NT2/D1 (cell line): ENCODE measurements at places on chromosomes 2 and 18.

- no peak for DNase-seq
These were observed 9.7 kb downstream of the KIDINS220 start for GRCh38 chr2:8827729-8828128.

DNA sequence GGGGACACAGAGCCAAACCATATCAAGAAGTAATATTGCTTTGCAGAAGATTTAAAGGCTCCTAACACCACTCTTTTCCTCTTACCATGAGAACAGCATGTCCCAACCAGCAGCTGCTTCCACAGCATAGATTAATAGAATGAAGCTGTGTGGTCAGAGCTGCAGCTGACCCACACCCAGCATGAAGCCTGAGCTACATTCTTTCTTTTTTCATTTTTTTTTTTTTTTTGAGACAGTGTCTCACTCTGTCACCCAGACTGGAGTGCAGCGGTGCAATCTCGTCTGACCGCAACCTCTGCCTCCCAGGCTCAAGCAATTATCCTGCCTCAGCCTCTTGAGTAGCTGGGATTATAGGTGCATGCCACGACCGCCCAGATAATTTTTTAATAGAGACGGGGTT, 289.8 kb downstream of the RAD51AP2 start:
- no peak for DNase-seq

DNA sequence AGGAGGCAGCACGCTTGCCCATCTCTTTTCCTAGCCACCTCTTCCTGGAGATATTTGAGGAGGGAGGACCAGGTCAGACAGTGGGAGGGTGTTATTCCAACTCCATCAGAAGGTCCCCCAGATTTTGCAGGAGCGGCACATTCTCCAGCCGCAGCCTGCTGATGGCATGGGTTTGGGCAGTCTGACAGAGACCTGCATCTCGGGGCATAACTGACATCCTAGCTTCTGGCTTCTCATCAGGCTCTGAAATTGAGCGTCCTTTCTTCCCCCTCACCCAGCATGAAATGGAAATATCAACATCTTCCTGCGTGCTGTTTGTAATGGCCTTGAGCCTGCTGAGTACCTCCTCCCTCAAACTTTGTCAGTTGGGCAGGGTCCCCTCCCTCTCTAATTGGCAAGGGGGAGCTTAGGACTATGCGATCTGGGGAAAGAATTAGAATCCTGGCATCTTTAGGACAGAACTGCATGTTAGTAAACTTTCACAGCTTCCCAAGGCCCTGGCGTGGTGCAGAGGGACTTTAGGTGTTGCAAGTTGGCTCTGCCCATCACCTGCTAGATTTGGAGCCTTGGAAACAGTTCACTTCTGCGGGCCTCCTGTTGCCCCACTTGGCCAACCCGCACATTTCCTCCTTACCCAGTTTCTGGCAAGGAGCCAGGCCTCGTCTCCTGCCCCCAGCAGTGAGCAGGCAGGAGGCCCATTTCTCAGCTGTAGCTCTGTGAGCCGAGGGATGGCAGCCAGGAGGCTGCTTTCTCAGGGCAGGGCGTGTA, 2.2 kb downstream of the ITM2C start:
- no peak for DNase-seq

DNA sequence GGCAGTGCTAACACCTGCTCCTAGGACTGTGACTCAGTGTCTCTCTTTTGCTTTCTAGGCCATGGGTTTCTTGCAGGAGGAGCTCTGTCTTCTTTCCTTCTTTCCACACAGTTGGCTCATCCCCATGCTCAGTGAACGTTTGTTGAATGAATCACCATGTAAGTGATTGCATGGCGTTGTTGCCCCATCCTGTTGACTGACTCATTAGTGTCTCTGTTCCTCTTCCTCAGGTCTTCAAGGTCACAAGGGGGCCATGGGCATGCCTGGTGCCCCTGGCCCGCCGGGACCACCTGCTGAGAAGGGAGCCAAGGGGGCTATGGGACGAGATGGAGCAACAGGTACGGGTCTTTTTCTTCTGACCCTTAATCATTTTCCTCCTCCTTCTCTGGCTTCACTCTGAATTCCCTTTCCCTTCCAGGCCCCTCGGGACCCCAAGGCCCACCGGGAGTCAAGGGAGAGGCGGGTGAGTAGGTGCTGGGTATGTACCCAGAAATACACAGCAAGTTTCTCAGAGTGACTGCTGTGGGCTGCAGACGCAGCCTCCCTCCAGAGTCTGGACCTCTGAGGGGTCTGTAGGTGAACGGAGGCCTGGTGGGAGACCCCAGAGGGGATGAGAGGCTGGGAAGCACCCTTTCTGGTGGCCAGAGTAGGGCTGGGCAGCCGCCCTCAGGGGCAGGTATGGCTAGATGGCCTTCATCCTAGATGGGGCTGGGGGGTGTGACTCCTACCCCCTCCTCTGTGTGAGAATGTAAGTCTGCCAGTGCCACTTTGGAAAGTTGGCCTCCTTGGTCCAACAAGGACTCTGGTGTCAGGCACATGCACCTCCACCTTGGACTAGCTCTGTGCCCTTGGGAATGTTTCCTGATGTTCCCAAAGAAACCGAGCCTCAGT, 32.4 kb downstream of the MARCO start:
- no peak for DNase-seq

- no peak for DNase-seq
These were observed 13.4 kb upstream of the NEMP2 start for GRCh38 chr2:190547886-190548285.

GRCh38 chr2:158501301-158501700, 44.5 kb downstream of the PKP4 start:
- no peak for DNase-seq

- DNase-seq, result peak; percentile 2
These were observed 180.0 kb upstream of the CCDC150 start for GRCh38 chr2:196459539-196459938.

DNA sequence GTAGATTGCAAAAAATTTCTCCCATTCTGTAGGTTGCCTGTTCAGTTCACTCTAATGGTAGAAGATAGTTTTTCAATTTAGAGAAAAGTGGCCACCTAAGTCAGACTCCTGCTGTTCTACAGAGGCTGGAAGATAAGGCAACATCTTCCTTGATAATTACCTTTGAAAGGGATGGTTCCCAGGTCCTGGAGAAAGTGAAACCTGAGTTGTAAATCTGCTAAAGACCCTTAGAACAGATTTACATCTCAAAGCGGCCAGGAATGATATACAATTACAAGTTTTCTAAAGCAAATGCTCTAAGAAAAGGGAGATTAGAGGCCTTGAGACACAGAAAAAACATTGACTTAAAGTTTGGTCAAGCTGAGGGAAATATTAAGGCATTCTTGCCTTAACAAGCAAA, 1350.2 kb upstream of the FAM98A start:
- peak; percentile 18 for DNase-seq

GRCh38 chr2:239717319-239717675, 307.8 kb downstream of the NDUFA10 start:
- no peak for DNase-seq
